Activated T-helper 17 cell treated with anti-CD3 and anti-CD28 coated beads, Interleukin-2, amount 50 U/mL, for 72 hours (primary cell): ENCODE measurements at places on chromosomes 13 and 19. TPM values are rescaled to one million over a fixed set of nuclear protein-coding genes. Genes with fewer than 3 reads are reported as not detected.

- ATAC-seq: no peak
Measured at GRCh38 chr13:85230691-85231093, 568.5 kb downstream of the SLITRK6 start.

DNA sequence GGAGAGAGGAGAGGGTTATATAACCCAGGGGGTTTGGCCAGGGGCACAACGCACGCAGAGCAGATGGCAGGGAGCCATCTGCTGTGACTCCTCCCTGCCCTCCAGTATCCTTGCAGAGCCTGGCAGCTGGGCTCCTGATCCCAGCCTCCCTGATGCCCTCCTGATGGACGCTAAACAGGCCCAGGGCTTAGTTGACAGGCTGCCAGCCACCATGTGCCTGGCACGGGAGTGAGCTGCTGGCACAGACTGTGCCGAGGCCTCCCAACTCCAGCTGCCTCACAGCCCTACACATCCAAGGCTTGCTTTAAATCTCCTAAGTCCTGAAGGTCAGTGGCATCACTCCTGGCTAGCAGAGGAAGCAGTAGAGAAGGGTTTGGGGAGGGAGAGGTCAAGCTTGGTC is 16.7 kb downstream of the SYDE1 start:
- no peak for ATAC-seq

GRCh38 chr13:50374517-50374916 is 359.3 kb downstream of the KCNRG start:
- ATAC-seq: no peak

- ATAC-seq: no peak
Measured at GRCh38 chr13:94233837-94234236, 245.6 kb downstream of the DCT start.

ATCAY gene
- total RNA-seq: not detected
